ENCODE measurements at places on chromosomes 3 and 15.

GRCh38 chr3:179630753-179631451 lies 21.9 kb upstream of the USP13 start:
- no peak for DNase-seq

- DNase-seq = no peak
Observed at GRCh38 chr15:54594115-54594514, 602.6 kb downstream of the RSL24D1 start.

DNA sequence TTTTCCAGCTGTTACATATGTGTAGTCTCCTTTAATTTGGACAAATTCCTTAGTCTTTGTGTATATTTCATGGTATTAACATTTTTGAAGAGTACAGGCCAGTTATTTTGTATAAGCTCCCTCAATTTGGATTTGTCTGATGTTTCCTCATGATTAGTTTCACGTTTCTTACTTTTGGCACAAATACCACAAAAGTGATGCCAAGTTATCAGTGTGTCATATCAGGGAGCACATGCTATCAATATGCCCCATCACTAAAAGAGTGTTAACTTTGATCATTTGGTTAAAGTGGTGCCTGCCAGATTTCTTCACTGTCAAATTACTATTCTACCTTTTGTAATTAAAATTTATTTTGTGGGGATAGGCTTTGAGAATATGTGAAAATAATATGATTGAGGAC lies 14.6 kb downstream of the PCNP start:
- DNase-seq = no peak

- no peak for DNase-seq
Observed at GRCh38 chr15:87959080-87959479, 297.5 kb downstream of the NTRK3 start.

- no peak for DNase-seq
Observed at GRCh38 chr3:37803726-37804469, 57.8 kb upstream of the CTDSPL start.

GRCh38 chr15:35444557-35445204 lies 101.3 kb downstream of the DPH6 start:
- DNase-seq = no peak

GRCh38 chr3:10426346-10427220 lies 78.8 kb downstream of the ATP2B2 start:
- DNase-seq = no peak

DNA sequence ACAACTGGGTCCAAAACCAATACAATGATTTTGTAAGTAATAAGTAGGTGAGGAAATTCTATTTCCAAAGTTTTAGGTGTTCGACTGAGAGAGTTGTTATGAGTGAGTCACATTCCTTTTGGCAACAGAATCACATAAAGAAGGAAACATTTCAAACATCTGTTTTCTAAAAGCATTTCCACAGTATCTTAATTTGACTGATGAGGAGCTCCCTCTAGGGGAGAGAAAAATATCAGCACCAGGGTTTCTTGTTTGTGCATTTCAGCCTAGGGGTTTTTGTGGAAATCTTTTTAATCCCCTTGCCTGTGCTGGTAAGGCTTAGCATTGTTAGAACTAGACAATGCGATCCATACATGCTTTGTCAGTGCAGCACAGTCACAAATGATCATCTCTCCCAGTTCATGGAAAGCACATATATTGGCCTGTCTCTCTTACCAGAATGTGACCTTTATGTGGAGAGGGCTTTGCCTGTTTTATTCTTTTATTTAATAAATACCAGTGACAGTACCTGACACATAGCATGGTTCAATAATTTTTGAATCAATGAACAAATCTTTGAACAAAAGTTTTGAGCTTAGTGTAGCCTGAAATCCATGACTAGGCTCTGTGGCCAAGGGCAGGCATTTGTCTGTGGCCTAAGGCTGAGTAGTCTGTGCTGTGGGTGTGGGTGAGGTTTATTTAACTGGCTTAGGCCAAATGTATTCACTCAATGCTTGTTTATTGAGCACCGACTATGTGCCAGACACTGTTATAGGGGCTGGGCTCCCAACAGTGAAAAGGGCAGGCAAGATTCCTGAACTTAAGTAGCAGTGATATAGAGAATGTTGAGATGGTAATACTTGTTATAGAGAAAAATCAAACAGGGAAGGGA lies 21.1 kb upstream of the IQCF6 start:
- no peak for DNase-seq

DNA sequence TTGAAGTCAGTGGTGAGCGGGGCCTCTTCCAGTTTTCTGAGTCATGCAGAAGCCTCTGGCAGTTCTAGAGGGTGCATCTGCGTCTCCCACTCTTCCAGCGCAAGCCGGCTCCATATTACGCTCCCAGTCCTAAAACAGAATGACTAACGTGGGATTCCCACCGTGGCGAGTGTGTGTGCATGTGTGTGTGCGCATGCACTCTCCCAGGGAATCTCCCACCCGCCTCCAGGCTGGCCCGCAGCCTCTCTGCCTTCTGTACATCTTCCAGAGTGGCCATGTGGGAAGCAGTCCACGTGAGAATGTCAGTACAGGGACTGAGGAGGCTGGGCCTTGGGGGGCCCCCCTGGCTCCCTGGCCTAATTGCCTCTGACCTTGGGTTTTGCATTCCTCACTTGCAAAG lies 87.7 kb downstream of the LSM3 start:
- DNase-seq = no peak

DNA sequence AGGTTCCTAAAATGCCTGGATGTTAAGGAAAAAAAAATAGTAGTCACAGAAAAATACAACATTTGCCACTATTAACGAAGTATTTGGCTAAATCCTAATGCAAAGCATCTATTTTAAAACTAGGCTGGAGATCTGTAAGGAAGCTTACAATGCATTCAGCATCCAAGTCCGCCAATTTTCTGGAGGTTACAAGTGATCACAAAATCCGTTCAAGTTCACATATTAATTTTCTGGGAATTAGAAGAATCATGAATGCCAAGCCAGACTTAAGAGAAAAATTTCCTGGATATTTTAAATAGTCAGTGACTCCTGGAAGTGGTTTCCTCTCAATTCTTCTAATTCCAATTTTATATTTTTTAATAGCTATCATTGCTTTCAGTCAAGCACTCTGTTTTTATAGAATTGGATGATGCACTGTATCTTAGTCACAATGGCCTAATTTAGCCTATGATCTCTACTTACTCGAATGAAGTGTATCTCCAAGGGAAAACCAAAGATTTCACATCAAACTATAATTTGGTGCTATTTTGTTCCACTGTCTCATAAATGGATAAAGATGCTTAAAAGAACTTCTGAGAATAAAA lies 60.4 kb downstream of the P3H2 start:
- DNase-seq = no peak

GRCh38 chr3:196115678-196116083 lies 33.8 kb upstream of the TFRC start:
- no peak for DNase-seq

DNA sequence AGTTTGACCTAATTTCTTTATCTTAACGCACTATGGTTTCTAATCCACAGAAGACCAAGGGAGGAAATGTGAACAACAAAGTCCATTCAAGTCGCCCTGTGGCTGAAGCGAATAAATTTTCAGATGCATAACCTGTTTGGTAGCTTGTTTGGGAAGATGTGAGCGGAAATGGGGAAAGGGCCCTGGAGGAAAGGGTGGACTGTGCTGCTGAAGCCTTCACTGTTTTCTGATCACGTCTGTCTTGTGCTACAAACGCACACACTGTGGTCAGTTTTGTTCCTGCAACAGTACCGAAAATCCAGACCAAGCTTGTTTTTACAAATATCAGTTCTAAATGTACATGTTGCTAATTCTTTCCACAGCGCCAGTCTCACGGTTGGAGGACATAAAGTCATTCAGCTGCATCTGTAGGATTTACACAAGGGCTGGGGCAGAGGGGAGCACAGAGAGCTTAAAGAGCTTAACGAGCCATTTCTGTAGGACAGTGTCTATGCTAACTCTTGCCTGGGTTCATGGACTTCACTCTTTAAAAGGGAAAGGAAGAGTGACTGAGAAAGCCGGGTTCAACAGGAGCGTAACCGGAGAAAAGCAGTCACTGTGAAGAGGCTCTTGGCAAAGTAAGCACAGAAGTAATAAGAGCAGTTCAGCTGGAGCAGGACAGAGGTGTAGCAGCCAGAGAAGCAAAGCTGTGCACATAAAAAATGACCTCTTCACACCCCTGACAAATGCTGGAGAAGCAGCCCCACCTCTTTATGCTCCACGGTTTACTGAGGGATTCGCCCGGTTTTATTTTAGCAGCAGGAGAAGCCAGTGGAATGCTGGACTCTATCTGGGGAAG lies 66.6 kb downstream of the USF3 start:
- peak; percentile 44 for DNase-seq

- no peak for DNase-seq
Observed at GRCh38 chr3:152350776-152351175, 82.0 kb downstream of the MBNL1 start.

- no peak for DNase-seq
Observed at GRCh38 chr3:62615258-62615849, 242.0 kb upstream of the FEZF2 start.

DNA sequence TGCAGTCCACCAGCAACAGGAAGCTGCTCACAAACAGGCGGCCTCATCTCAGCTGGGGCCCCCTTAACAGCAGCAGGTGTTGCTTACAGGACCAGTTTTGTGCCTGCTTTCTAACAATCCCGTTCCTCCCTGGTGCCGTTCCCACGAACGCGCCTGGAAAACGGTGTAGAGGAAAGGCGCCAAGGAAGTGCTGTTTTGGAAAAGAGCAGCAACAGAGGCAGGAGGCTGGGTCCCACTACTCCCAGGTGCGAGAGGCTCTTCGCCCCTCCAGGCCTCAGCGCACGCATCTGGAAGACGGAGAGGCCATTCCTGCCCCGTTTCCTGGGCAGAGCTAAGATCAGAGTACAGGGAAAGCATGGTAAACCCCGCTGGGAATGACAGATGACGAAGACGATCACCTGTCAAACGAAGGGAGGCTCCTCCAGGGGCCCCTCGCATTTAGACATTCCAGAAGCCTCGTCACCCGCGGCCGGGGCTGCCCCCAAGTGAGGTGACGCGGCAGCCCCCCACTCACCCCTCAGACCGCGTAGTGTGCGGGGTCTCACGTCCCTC lies 603 bp downstream of the SCAPER start:
- DNase-seq = peak; percentile 47

GRCh38 chr3:112097378-112097777 lies 11.2 kb downstream of the C3orf52 start:
- no peak for DNase-seq

DNA sequence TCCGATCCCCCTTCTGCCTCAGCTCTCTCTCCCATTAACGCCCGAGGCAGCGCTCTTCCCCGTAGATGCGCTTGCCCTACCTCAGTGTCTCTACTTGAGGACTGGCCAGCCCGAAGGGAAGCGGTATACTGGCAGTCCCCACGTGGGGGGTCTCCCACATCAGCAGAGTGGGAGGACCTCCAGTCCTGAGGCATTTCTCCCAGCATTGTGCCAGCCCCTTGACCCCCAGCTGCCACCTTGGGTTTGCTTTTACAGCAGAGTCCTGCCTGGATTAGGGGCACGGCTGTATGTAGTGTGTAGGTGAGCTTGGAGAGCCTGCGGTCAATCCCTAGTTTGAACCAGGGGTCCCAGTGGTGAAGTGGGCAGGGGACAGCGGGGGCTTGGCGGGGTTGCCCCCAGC lies 767 bp downstream of the SEMA3F start:
- no peak for DNase-seq

GRCh38 chr3:124935264-124935663 lies 713 bp upstream of the MUC13 start:
- DNase-seq = no peak

GRCh38 chr3:83873550-83873949 lies 1085.2 kb upstream of the CADM2 start:
- DNase-seq = no peak

DNA sequence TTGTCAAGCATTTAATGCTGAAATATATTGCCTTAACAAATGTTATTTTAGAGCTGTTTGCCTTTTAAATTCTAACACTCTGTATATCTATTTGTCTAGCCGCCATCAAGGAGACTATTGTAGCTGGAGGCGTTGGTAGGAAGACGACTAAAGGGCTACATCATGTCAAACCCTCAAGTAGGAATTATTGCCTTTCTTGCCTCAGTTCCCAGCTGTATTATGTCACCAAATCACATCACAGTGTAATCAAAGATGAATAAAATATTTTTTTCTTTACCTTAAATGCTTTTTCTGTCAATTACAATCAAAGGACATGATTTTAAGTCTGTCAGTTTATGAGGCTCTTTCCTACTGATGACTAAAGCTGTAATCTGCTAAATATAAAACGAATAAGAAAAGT lies 233.1 kb downstream of the ZIC4 start:
- DNase-seq = no peak

DNA sequence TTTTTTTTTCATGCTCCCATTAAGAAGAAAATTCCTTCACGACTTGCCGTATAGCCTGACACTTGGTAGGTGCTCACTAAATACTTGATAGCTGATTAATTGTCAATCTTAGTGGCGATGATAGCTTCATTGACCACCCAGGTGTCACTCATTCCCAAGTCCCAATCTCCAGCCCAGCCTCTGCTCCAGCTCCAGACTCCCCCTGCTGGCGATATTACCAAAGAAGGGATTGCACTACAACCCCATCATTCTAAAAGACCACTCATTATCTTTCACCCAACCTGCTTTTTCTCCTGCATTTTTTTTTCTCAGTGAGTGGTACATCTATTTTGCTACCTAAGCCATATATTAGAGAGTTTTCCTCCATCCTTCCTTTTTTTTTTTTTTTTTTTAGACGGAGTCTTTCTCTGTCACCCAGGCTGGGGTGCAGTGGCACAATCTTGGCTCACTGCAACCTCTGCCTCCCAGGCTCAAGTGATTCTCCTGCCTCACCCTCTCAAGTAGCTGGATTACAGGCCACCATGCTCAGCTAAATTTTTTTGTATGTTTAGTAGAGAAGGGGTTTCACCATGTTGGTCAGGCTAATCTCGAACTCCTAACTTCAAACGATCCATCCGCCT lies 19.5 kb upstream of the COMMD2 start:
- DNase-seq = peak; percentile 5

DNA sequence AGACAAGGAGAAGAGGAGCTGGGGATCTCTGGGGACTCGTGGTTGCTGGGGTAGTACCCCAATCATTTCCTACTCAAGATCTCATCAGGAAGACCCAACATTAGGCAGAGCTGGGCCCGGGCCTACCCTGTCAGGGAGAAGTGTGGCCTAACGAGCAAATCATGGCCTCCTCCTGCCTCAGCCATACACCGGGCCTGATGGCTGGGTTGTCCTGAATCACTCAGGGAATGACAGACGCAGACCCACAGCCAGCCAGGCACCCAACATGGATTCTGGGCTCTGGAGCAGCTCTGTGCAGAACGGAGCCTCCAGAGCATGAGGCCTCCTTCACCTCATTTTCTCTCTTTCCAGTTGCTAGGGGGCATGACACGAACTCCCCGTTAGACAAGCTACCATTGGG lies 19.7 kb downstream of the ITGA11 start:
- no peak for DNase-seq

GRCh38 chr3:161388855-161389254 lies 17.5 kb upstream of the SPTSSB start:
- DNase-seq = no peak

- no peak for DNase-seq
Observed at GRCh38 chr3:15983693-15984092, 185.9 kb upstream of the ANKRD28 start.

GRCh38 chr3:112459750-112460149 lies 39.5 kb downstream of the BTLA start:
- no peak for DNase-seq

All from NCI-H187 (cell line).